H4 (cell line): ENCODE measurements at places on chromosomes 6 and 20. TPM values are rescaled to one million over a fixed set of nuclear protein-coding genes. Genes with fewer than 3 reads are reported as not detected.

DNA sequence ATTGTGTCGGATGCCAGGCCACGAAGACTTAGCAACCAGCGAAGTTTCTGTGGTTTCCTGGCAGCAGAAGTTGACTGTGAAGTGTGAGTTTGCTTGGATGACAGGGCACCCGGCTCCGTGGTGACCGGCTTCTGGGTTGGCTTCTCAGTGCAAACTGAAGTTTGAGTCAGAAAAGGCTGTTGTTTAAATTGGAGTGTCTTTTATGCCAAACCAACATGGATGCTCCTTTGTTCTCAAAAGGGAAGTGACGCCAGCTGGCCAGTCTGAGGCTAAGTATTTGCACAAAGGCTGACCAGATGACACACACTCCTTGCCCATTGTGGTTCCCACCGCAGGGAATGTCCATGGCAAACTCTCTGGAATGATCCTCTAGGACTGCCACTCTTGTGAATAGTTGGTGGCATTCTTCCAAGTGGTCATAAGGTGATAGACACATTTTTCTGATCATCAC, 164.8 kb upstream of the QKI start:
- DNase-seq, result peak; percentile 35

GRCh38 chr6:1016329-1017302, 295.3 kb upstream of the FOXQ1 start:
- DNase-seq, result no peak

SLC22A23 gene
- 1.9 and 2.6 TPM in 2 replicates for total RNA-seq

OR12D2 gene
- total RNA-seq, result not detected in 2 replicates

BTNL2 gene
- not detected in 2 replicates for total RNA-seq

- DNase-seq, result no peak
These were observed 641.7 kb upstream of the GJE1 start for GRCh38 chr6:141490982-141491381.

GRCh38 chr6:81451787-81452186, 300.7 kb downstream of the TENT5A start:
- DNase-seq, result peak; percentile 60

ENPP5 gene
- total RNA-seq, result 0.89 and 1.1 TPM in 2 replicates

- DNase-seq, result no peak
These were observed 166.7 kb downstream of the PRKN start for GRCh38 chr6:162560891-162561290.

DNA sequence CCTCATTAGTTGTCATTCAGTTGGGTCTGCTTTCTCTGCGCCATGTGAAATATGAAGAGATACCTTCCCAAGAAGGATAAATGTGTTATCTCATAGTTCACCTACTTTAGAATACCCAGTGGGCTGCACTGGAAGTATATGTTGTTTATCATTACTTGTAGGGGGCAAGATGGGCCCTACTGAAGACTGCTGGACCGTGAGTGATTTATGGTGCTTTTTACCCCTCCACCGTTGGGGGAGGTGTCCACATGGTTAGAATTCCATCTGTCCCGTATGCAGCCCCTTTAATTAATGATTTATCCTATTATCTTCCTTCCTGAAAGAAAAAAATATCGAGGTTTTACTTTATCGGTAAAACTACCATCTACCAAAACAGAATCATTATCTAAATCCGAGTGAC, 97.0 kb downstream of the TSHZ2 start:
- no peak for DNase-seq

DNA sequence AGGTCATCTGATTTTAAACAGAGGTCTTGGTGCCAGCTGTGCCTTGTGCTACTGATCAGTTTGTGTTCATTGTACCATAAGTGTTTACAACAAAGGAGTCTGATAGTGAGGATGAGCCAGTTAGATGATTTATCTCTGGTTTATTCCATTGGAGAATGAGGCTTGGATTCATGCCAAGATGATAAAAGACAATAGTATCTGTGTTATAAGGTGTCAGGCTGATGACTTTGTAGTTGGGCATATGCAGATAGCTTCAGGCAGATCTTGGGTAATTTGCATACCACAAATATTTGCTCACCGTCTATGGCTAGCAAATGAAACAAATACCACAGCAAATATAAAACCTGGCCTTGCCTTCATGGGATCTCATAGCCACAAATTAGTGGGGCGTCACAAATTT, 43.3 kb upstream of the PHACTR2 start:
- DNase-seq, result no peak

DNA sequence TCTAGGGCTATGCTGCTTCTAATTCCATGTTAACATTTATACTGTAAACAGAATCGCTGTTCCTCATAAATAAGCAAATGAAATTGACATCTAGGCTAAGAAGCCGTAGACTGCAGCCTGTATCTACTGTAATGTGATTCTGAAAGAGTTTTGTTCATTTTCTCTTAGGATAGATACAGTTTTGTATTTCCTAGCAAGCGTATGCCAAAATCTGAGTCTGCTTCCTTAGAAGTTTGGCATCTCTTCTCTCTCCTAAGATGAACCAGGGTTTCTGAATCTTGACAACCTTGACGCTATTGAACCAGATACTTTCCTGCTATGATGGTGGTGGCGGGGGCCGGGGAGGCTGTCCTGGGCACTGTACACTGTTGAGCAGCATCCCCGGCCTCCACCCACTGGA, 198.0 kb downstream of the TSHZ2 start:
- no peak for DNase-seq

GRCh38 chr6:144315226-144315980, 30.3 kb downstream of the UTRN start:
- DNase-seq, result no peak

- no peak for DNase-seq
These were observed 19.3 kb upstream of the AKIRIN2 start for GRCh38 chr6:87721311-87721710.

DNA sequence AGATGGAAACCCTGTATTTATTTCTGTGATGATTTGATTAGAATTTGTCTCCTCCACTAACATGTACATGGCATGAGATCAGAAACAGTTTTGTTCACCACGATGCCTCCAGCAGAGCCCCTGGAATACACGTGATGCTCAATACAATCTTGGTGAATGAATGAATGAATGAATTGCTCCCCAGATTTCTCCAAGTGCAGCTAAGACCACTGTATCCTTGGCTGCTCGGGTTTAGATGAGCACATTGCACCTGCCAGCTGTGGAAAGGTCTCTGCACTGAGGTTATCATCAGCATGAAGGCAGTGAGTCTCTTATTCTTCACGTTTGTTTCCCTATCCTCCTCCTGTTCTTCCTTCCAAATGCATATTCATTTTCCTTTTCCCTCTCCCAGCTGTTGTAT, 17.9 kb downstream of the CASS4 start:
- no peak for DNase-seq

GRCh38 chr6:9308284-9308683, 872.9 kb upstream of the SLC35B3 start:
- no peak for DNase-seq

DNA sequence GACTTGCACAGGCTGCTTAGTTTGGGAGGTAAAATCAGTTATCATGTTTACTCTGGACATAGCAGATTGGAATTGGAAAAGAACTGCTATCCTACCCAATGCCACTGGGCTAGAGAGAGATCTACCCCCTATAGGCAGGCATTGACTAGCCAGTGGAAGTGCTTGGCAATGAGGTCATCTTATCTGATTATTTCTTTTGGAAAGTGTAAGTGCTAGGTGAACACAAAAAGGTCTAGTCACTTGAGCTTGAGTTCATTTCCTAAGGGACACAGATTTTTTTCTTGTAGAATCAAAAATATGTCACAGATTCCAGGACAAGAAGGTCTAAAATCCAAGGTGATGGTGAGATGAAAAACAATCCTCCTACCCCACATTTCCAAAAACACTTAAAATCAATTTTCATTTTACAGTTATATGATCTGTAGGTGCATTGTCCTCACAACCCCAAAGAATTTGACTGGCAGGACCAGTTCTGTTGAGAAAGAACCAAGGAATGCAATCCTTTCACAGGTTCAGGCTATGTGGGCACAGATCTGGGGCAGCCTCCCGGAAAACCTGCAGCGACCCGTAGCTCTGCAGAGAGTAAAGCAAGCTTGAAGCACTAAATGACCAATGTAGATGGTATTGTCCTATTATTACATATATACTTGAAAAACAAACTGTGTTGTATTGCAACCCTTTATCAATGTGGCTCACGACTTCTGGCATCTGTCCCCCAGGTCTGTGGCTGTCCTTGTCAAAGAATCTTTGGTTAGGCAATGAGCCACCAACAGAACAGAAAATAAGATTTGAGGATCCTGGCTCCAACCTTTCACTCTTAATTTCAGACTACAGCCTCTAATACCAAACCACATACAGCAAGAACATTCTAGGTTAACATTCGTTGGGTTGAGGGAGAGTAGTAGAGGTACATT, 67.3 kb upstream of the ADTRP start:
- DNase-seq, result no peak

FAXC gene
- 6.0 and 13.0 TPM in 2 replicates for total RNA-seq

GRCh38 chr6:84072442-84072997, 38.9 kb downstream of the MRAP2 start:
- no peak for DNase-seq

GRCh38 chr20:23120936-23121750, 35.0 kb upstream of the CD93 start:
- no peak for DNase-seq

DNA sequence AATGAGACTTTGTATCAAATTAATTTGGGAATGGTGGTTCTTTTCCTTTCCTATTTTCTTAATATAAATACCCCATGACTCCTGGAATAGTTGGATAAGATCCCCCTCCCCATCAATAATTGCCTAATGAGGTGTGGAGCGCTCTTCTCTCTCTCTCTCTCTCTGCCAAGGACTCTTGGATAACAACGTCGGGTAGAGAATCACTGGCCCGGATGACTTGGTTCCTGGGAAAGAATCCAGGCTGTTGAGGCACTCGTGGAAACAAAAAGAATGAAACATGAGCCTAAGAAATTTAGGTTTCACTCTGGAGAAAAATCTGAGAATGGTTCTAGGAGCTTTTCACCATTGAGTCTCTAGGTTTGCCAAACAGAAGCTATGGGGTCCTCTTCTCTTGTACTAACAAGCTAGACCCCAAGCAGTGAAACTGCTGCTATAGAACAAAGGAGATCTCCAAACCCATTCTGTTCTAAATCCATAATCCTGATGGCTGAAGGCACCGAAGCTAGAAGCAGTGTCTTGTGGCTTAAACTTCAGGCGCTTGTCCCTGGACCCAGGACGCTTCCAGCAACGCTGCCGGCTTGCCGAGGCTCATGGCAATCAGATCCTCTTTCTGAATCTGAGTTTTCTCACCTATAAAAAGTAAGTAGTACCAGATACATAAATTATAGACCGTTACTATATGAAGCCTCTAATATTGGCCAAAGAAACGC, 241.6 kb upstream of the BTBD3 start:
- DNase-seq, result no peak

UNC5CL gene
- total RNA-seq, result 0.25 and 0.27 TPM in 2 replicates

DNA sequence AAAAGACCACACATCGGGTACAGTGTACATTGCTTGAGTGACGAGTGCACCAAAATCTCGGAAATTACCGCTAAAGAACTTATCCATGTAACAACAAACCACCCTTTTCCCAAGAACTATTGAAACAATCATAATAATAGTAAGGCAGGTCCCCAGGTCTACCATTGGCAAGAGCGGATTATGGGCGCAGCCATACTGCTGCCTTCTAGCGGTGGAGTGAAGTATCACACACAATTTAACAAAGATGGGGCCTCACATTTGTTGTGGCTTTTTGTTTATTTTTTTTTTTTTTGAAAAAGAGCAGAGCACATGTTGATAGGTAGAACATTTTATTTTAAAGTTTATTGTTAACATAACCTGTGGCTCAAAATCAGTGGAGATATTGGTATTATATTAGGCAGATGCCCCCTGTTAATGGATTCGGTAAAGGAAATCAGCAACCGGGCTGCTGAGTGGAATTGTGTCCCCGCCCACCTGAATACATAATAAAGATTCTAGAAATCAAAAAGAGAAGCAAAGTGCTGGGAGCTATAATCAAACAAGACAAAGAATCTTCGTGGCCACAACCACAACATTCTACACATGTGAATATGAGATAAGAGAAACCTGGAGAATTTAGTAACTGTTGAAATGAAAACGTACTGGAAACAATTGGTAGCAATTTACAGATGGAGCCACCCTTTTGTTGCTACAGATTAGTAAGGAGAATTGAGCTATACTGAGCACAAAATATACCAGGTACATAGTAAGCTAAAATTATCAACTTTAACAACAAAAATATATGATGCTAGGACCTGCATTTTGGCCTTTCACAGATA, 94.2 kb upstream of the EXOC2 start:
- DNase-seq, result peak; percentile 35

DEFB132 gene
- not detected in 2 replicates for total RNA-seq

GRCh38 chr6:35624341-35625070, 64.2 kb downstream of the FKBP5 start:
- DNase-seq, result no peak

DNA sequence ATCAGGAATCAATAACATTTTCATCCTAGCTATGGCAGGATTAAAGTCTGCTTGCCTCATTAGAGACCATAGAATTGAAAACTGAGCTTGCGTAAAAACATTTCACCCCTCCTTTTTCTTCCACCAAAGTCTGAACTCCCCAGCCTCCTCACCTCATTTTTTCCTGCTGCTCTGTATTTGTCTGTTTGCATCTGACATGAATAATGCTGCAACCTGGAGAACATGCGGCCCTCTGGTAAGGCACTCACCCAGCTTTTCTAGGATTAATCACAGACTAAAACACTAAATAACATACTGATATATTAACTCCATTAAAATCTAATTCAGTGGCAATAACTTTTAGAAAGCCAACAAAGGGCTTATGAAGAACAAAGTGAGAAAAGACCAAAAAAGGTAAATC, 677.7 kb upstream of the NRSN1 start:
- no peak for DNase-seq

DNA sequence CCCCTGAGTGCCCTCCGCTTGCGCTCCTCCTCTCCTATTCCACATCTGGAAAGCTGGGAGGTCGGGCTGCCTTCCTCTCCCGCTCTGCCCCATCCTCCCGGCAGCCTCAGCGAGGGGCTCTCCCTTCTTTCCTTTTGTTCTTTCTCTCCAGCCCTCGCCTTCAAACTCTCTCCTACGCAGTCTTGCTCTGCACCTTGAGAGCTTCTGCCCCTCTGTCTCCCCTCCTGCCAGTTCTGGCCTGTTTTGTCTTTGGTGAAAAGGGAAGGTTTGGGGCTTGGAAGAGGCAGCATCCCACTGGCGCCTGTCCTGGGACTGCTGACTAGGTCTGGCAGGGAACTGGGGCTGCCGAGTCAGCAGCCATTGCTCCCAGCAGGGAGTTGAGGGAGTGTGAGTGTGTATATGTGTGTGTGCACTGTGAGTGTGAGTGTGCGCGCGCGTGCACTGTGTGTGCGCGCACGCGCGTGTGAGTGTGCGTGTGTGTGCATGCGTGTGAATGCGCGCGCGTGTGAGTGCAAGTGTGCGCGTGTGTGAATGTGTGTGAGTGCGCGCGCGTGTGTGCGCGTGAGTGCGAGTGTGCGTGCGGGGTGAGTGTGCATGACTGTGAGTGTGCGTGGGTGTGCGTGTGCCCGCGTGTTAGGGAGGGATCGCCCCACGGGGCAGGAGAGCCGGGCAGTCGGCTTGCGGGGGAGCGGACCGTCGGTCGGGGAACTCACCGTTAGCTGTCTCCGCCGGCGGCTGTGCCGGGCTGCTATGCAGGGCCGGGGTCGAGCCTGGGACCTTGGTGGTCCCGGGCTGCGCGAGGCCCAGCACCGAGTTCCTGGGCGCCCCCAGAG, 523 bp downstream of the CPXM1 start:
- DNase-seq, result no peak
